Esophagus squamous epithelium (tissue), 5 donors: ENCODE measurements at places on chromosomes 4 and X.
A peak's percentile ranks its signal among the peaks of the same experiment; 100 is the strongest.

GRCh38 chrX:148517176-148517575 lies 16.8 kb downstream of the AFF2 start:
- no peak for DNase-seq

GRCh38 chrX:68462653-68463052 lies 29.4 kb upstream of the OPHN1 start:
- no peak for DNase-seq

- no peak for DNase-seq
Measured at GRCh38 chr4:77893451-77893850, 30.8 kb downstream of the MRPL1 start.

GRCh38 chrX:155071694-155072280 lies 479 bp downstream of the BRCC3 start:
- DNase-seq: no peak

DNA sequence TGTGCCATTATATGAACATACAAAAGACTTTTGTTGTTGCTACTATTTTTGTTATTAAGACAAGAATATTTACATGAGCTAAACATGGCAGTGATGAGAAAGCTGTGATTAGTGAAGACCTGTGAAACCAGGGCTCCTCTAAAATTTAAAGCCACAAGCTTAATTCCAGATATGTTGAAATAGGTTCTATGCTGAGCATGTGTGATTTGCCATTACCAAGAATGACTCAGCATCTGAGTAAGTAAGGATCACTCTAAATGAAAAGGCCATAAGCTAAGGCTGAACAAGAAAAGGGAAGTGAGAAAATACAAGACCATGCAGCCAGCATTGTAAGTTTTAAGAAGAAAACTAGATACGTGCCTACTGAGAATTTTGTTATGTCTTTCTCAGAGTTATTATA lies 75.9 kb upstream of the CAMK2D start:
- no peak for DNase-seq

DNA sequence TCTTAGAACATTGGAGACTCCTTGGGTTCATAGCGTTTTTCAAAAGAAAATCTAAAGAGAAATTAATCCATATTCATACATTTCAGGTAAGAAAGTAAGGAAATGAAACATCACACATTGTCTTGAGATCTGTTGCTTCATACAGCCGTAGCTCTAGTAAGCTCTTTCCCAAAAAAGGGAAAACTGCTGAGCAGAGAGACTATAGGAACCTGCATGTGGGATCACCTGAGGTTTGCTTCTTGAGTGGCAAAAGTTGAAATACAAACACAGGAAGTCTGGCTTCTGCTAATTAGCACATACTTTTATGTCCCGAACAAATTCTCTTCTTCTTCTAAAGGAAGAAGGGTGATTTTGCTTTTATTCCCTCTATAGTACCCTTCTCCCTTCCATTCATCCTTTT lies 57.7 kb downstream of the MRPL1 start:
- no peak for DNase-seq

GRCh38 chr4:45539142-45539814 lies 584.6 kb downstream of the GABRG1 start:
- no peak for DNase-seq

DNA sequence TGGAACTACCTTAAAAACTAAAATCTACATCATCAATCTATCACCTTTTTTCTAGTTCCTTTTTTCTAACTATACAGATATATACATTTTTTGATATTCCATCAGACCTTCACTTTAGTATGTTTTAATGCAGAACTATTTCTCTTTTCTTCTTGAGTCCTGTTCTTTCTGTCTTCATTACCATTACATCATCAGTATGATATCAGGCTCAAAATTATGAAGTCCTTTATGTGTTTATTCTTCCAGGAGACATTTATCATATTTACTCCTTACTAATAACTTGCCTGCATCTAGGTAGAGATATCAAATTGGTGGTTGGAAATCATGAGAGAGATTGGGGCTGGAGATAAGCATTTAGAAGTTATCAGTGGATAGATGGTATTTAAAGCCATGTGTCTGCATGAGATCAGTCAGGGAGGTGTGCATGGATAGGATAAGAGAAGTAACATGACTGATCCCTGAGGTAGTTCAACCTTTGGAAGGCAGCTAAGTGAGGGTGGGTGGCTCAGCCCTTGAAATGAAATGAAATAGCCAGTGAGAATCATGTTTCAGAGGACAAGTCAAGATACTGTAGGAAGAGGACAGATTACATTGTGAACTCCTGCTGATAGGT lies 43.1 kb downstream of the MRPL1 start:
- DNase-seq: no peak

DNA sequence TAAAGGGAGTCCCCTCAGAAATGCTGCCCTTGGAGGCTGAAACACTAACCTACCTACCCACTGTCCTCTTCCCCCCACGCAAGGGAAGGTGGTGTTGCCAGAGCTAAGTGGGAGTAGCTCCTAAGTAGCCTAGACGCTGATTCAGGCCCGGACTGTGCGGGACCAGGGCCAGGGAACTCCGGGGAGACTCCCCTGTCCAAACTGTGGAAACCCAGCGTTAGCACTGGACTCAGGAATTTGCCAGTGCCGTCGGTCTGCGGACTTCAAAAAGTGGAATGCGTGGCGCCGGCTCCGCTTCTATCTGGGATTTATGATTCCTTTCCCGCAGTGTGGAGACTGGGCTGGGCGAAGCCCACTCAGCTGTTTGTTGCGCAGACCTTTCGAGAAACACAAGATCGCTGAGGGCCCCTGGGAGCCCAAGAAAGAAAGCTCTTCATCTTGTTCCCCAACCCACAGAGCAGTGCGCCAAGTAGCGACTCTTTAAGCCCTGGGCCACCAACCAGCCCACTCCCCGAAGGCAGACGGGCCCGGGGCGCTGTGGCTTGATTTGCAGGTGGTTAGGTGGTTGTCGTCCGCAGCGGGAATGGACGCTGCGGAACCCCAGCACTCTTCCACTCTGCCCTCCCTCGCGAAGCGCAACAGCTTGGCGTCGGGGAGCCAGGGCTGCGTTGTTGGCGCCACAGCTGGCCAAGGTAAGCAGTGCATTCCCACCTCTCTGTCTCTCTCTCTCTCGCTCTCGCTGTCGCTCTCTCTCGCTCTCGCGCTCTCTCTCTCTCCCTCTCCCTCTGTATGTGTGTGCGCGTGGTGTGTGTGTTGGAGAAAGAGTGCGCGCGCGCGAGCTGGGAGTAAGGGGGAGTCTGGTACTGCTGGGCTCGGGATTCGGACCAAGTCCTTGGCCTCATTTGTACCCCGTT lies 2.0 kb downstream of the TMEM255A start:
- DNase-seq: peak; percentile 13
